CMK (cell line): ENCODE measurements at places on chromosomes 12 and 14.

- no peak for DNase-seq
These were observed 6.0 kb upstream of the IL22 start for GRCh38 chr12:68259318-68259940.

GRCh38 chr14:86543521-86543920 is 1013.6 kb downstream of the FLRT2 start:
- DNase-seq = no peak

DNA sequence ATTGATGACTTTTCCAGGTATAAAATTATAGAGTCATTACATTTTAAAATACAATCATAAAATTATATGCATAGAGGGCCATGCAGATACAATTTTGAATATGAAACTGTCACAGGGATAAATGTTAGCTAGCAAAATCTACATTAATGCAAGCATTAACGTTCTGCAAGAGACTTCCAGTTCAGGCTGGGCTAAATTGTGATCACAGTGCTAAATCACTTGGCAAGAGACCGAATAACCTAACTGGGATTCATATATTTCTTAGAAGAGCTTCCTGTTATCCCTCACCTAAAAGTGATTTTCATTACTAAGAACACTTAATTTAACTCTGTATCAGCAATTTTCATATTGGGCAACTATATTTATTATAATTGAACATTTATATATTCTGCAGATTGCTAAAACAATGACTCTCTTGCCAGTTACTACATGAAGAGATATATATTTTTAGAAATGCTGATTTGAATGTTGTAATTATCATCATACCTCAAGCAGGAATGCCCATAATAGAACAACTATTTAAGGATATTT is 83.2 kb downstream of the MGAT4C start:
- no peak for DNase-seq

- no peak for DNase-seq
These were observed 3.2 kb downstream of the THTPA start for GRCh38 chr14:23559010-23559925.

GRCh38 chr12:131197490-131197889 is 243.8 kb downstream of the ADGRD1 start:
- no peak for DNase-seq

GRCh38 chr12:4216187-4216927 is 57.2 kb upstream of the CCND2 start:
- DNase-seq = no peak

GRCh38 chr12:67442347-67442841 is 173.2 kb downstream of the CAND1 start:
- no peak for DNase-seq

- DNase-seq = no peak
These were observed 40.0 kb upstream of the PAPOLA start for GRCh38 chr14:96461950-96462798.

DNA sequence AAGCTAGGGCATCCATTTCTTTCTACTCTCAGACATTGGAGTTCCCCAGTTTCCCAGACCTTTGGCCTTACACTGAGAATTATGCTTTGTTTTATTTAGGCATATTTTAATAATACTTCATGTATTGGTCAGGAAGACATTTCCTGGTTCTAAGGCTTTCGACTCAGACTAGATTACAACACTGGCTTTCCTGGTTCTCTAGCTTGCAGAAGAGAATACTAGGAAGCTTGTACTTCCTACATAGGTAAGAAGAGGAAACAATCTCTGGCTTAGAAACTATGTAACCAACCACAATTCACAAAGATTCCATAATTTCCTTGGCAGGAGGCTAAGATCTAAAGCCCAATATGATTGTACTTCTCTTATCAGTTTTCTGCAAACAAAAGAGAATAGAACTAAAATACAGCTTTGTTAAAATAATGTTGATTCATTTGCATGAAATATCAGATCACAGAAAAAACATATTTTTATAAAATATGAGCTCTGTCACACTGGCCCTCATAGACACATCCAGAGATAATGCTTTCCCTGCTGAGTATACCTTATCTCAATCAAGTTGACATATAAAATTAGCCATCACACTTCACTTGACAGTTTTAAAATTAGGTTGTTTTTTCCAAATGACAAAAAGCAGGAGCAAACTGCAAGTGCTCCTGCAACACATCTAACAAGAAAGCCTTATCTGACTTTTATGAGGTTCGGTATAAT is 30.5 kb downstream of the CLEC2D start:
- DNase-seq = no peak

GRCh38 chr12:51199366-51199945 is 18.4 kb downstream of the POU6F1 start:
- DNase-seq = no peak

- no peak for DNase-seq
These were observed 50.7 kb downstream of the ACSM4 start for GRCh38 chr12:7354529-7354928.

DNA sequence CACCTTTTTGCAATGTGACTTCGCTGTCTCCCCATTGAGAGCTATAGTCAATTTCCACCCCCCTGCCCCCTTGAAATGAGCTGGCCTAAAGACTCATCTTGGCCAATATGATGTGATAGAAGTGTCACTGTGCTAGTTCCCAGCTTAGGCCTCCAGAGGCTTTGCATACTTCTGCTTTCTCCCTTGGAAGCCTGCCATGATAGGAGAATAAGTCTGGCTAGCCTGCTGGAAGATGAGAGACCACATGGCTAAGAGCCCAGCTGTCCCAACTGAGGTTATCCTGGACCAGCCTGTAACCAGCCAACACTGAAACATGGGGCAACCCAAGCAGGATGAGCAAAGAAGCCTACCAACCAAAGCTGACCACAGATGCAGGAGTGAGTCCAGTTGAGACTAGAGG is 196.9 kb downstream of the GRIN2B start:
- no peak for DNase-seq

DNA sequence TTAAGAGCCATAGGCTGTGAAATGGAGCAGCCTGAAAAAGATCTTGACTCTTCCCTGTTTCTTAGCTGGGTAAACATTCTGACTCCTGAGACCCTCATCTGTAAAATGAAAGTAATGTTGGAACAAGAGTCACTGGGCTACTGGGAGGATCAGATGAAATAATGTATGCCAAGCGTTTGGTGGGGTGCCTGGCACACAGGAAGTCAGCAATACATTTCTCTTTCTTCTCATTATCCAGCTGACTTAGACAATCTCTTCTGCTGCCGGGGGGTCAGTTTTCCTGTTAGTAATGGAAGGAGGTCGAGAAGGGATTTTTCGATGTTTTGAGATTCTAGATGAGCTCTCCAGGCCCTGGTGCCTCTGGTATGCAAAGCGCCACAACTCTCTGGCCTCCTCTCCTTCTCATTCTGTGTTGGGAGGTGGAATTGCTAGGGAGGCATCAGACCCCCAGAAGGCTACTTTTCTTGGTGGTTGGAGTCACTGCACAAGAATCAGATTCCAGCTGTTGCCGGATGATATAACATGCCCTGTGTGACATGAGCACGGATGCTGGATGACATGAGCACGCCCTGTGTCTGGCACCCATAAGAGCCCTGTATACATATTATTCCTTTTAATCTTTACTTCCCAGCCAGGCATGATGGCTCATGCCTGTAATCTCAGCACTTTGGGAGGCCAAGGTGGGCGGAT is 4.3 kb downstream of the OASL start:
- DNase-seq = no peak

DNA sequence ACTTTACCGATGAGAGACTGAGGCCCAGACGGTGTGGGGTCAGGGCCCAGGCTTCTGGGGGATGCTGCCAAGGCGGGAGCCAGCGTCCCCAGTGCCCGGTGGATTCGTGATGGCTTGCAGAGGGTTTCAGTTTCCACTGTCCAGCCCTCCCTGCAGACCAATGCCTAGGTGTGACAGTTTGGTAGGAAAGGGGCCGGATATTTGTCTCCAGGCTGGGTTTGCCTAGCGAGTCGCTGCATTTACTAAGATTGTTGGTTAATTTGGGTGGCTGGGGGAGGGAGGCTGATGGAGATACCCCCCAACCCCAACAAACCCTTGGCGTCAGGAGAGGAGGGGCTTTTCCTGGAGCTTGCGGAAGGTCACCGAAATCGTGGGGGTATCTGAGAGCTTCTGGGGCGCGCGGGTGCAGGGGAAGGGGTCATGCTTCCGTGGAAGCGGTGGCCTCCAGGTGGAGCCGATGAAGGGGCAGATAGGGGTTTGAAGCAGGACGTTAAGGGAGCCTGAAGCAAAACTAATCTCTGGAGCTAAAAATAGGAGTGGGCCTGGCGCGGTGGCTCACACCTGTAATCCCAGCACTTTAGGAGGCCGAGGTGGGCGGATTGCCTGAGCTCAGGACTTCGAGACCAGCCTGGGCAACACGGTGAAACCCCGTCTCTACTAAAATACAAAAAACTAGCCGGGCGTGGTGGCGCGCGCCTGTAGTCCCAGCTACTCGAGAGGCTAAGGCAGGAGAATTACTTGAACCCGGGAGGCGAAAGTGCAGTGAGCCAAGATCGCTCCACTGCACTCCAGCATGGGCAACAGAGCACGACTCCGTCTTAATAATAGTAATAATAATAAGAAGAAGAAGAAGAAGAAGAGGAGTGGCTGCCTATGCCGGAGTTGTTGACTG is 1.1 kb upstream of the CDC42BPB start:
- DNase-seq = no peak

- no peak for DNase-seq
These were observed 153.7 kb downstream of the AACS start for GRCh38 chr12:125218952-125219351.

- DNase-seq = no peak
These were observed 193.4 kb upstream of the AMIGO2 start for GRCh38 chr12:47273191-47273626.

GRCh38 chr12:46483572-46484395 is 111.2 kb upstream of the SLC38A2 start:
- DNase-seq = peak; percentile 26

- DNase-seq = no peak
These were observed 242.4 kb downstream of the SLC15A4 start for GRCh38 chr12:128581321-128581761.

GRCh38 chr14:66087231-66087630 is 398.9 kb upstream of the CCDC196 start:
- no peak for DNase-seq

DNA sequence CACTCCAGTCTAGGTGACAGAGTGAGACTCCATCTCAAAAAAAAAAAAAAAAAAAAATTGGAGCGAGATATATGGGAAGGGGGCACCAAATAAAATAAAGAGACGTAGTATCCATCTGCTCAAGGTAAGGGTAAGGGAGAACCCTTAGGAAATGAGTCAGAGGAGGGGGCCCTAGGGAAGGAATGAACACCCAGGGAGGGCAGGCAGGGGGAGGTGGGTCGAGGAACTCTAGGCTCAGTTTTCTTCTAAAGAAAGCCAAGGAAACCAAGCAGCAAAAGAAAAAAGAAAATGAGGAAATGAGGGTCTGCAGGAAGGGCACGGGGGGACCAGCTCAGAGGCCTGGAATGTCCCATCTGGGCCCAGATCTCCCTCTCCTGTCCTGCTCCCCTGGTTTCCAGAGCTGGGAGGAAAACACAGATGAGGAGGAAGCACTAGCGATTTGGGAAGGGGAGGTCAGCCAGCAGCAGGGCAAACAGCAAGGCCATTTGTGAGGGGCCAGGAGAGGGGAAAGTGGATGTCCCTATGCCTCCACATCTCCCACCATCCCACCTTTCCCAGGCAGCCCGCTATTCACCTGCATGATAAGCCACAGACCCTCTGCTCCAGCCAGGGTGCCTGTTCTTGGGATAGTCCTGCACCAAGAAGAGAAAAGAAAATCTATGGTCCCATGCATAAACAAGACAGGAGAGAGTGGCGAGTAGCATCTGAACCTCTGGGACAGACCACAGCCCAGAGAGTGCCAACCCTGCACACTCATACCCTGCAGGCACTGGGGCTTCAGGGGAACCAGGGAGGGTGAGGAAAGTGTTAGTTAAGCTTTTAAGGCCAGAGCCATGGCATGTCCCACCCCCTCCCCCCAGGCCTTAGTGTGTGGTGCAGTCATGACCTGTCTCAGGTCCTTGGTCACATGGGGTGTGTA is 11.9 kb downstream of the SPRYD3 start:
- DNase-seq = no peak

DNA sequence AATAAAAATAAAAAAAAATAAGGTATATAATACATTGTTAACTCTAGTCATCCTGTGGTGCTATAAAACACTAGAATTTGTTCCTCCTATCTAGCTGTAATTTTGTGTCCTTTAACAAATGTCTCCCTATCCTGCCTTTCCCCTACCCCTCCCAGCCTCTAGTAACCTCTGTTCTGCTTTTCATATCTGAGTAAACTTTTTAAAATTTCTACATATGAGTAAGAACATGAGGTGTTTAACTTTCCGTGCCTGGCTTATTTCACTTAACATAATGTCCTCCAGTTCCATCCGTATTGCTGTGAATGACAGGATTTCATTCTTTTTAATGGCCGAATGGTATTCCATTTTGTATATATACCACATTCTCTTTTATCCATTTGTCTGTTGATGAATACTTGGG is 71.3 kb upstream of the GNG2 start:
- DNase-seq = no peak
